ENCODE measurements at places on chromosomes 2 and 18. TPM values are rescaled to one million over a fixed set of nuclear protein-coding genes. Genes with fewer than 3 reads are reported as not detected.
A peak's percentile ranks its signal among the peaks of the same experiment; 100 is the strongest.

GRCh38 chr2:4151521-4151920 lies 448.1 kb downstream of the DCDC2C start:
- DNase-seq = no peak

DNA sequence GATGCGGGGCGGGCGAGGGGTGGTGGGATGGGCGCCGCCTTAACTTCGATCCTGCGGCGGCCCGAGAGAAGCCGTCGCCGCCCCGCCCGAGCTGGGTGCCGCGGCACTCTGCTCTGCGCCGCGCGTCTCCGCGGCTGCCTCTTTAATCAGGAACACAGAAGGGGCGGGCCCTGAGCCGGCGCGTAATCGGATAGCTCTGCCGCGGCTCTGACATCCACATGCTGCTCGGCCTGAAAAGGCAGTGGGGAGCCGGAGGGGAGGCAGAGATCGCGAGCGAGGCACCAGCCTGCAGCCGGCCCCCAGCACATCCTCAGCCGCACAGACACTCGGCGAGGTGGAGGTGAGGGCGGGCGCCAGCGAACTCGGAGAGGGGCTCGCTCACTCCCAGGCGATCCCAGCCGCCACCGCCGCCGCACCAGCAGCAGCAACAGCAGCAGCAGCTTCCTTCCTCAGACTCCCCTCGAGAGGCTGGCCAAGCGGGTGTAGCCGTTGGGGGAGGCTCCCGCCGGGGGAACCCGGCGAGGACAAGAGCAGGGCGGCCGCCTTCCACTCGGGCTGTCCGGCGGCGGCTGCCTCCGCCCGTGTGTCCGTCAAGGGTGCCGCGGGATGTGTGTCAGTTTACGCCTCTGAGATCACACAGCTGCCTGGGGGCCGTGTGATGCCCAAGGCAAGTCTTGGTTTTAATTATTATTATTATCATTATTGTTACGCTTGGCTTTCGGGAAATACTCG lies at the start of gene NRP2:
Gene NRP2 (plus strand): TSS at position 263 of the 732 bp plus-strand sequence. CDS start 790 bp downstream, outside the sequence.
- DNase-seq = peak; percentile 59

DNA sequence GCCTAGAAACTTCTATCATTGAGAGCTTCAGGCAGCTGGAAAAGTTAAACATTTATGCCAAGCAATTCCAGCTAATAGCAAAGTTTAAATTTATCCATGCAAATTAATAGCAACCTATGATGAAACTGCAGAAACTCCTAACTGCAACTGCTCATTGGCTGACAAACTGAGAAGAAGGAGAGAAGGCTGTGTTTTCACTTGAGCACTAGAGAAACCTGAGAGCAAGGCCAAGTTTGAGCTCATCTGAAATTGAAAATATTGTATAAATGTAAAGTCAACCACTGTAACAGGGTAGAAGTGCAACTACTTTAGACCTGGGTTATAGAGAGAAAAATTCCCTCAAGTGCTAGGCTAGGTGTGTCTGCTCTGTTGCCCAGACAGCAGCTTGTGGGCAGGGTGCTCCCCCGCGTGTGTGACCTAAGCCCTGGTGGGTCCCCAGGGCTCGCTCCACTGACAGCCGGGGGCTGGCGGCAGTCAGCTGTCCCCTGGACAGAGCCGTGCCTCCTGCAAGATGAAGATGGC lies 50.2 kb downstream of the CABYR start:
- DNase-seq = no peak

- DNase-seq = no peak
Observed at GRCh38 chr2:65032019-65032975, 23.9 kb upstream of the CEP68 start.

DNA sequence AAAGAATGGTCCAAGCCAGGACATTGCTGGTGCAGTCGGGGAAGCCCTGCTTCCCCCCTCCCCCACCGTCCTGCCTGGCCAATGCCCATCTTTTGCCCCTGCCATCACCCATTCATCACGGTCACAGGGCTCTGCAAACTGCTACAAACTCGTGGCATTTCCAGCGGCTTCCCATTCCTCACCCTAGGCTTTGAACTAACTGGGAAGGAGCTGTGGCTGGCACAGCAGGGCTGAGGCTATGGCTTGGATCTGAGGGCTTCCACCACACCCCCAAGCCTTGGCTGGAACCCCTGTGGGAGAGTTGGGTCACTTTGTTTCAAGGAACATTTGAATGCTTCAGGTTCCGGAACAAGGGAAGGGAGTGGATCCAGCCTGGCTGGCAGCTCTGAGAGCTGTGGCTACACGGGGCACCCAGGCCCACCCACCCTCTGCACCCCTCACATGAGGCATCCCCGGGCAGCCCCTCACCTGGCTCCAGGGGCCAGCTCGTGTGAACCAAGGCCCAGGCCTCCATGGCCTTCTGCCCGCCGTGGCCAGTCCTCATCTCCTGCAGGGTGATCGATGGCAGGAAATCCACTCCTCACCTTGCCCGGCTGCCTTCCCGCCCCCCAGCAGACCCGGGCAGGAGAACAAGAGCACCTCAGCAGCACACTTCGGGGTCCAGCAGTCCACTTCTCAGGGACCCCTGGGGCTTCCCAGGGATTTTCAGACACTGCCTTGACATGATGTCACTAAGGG lies 58.8 kb upstream of the OTOS start:
- DNase-seq = no peak

Gene CD302
- 86.5 TPM for polyA plus RNA-seq

DNA sequence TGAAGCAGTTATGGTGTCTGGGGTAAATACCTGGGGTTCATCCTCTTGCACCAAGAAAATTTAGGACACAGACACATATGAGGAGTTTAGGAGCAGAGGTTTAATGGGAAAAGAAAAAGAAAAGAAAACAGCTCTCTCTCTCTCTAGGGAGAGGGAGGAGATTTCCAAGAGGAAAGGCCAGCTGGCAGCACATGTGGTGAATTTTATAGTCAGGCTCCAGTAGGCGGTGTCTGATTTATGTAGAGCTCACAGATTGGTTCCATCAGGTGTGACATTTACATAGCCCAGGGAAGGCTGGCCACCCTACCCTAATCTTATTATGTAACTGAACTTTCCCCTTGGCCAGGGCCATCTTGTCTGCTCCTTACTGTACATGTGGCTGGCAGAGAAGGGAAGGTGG lies 297.5 kb upstream of the RGPD4 start:
- DNase-seq = no peak

DNA sequence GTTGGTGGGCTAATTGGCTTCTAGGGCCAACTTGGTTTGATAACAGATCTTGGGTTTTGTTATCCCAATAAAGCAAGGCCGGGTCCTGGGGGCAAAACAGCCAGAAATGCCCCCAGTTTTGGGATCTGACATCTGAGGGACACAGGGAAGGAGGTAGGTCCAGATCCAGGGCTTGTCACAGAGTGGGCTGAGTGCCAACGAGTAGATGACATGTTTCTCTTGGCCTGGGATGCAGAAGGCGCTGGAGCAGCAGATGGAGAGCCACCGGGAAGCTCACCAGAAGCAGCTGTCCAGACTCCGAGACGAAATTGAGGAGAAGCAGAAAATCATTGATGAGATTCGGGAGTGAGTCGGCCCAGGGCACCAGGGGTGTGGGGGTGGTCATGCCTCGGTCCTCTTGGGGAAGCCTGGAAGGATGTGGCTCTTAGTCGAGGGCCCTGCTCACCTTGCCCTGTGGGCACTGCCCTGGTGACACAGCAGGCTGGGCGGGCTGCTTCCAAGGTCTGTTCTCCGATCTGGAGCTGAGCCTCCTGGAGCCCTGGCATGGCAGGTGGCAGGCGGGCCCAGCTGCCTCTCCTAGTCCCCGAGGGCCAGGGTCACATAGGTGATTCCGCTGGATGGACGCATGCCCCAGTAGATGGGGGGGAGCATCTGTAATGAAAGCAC lies 40.2 kb upstream of the LYPD6B start:
- no peak for DNase-seq

Gene HDAC4
- 2.9 TPM for polyA plus RNA-seq

- no peak for DNase-seq
Observed at GRCh38 chr2:59791004-59791618, 762.3 kb downstream of the BCL11A start.
